Uterus (tissue), 4 donors: ENCODE measurements at places on chromosomes 4 and X. TPM values are rescaled to one million over a fixed set of nuclear protein-coding genes. Genes with fewer than 3 reads are reported as not detected.

Gene GPM6B
- total RNA-seq: 1.8 TPM

Gene PDE6B
- total RNA-seq: 1.2 TPM

Gene DUSP21
- not detected for total RNA-seq

Gene HELT
- total RNA-seq: not detected

Gene RAB9B
- total RNA-seq: 14.1 TPM

Gene GSX2
- not detected for total RNA-seq

Gene GJB1
- total RNA-seq: 0.27 TPM

Gene SPINK2
- total RNA-seq: not detected

Gene DDX53
- not detected for total RNA-seq

Gene TRAPPC11
- total RNA-seq: 18.4 TPM

Gene LINC00632
- total RNA-seq: 26.5 TPM

Gene TRMT10A
- total RNA-seq: 11.9 TPM

Gene SLC7A11
- 0.61 TPM for total RNA-seq

Gene MND1
- 6.5 TPM for total RNA-seq

Gene DUX4
- not detected for total RNA-seq

Gene PCYT1B
- total RNA-seq: not detected

Gene SAGE1
- not detected for total RNA-seq

Gene SAP30
- 15.1 TPM for total RNA-seq

Gene TCEAL1
- 362 TPM for total RNA-seq

Gene EXOC1L
- total RNA-seq: not detected

Gene LONRF3
- total RNA-seq: 8.8 TPM

Gene TDO2
- total RNA-seq: 3.7 TPM

Gene LANCL3
- 0.12 TPM for total RNA-seq

Gene PNCK
- 1.8 TPM for total RNA-seq

Gene ZNF141
- total RNA-seq: 70.9 TPM

Gene SPARCL1
- total RNA-seq: 1,431 TPM

Gene MAGEA1
- total RNA-seq: not detected
